ENCODE measurements at places on chromosomes 4 and X.

DNA sequence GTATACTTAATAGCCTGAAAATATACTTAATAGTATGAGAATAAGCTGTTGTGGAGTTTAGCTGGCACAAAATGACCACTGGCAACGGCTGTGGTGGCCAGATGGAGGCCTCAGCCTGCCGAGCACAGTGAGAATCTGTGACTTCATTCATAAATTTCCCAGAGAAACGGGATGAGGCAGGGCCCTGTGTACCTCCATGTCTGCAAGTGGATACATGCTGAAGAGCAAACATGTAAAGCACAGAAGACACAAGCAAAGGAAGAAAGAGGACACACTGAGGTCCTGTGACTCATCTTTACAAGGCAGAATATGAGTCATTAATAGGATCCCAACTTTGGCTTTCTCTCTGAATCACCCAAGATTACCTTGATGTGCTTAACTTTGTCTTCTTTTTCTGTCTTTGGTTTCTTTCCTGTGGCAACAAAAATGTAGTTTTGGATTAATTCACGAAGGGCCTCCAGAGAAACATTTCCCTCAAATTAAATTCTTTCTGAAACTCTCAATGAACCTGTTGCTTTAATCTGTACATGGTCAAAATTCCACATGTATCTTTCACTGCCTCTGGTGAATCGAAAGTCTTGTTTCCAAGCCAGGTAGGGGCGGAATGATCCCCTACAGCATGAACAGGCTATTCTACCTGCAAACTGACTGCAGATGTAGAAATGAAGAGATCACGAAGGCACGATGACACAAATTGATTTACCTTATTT lies 56.4 kb downstream of the IRF2 start:
- no peak overlapping the region for H3K27ac ChIP-seq
- peaks cover 5% of the 10 kb centered on the region for H3K4me1 ChIP-seq
- no peak for DNase-seq
- peaks cover 28% of the 10 kb centered on the region for H3K36me3 ChIP-seq
- no peak overlapping the region for H3K4me3 ChIP-seq

- peaks cover 2% of the 10 kb centered on the region for H3K36me3 ChIP-seq
- peaks cover 47% of the 10 kb centered on the region for H3K4me1 ChIP-seq
- no peaks in the 10 kb centered on the region for H3K27me3 ChIP-seq
Observed at GRCh38 chr4:3387943-3388361, 53.8 kb upstream of the HGFAC start.

DNA sequence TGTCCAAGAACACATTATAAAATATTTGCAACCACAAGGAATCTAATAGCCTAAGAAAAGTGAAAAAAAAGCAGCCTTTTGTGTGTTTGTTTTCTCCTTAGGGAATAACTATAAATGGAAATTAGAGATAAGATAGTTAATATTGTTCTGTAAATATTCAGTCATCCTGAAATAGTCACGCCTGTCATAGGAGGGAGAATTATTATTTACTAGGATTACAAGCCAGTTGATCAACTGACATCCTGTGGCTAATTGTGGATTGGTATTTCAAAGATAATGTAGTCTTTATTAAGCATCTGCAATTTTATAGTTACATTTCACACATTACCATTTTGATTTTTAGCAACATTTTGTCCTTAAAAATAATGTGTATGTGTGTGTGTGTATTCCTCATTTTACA lies 118.6 kb downstream of the CCSER1 start:
- no peak overlapping the region for H3K27ac ChIP-seq
- no peak for DNase-seq
- H3K4me3 ChIP-seq = no peak overlapping the region
- H3K4me1 ChIP-seq = peaks cover 46% of the 10 kb centered on the region
- peaks cover 4% of the 10 kb centered on the region for H3K36me3 ChIP-seq

DNA sequence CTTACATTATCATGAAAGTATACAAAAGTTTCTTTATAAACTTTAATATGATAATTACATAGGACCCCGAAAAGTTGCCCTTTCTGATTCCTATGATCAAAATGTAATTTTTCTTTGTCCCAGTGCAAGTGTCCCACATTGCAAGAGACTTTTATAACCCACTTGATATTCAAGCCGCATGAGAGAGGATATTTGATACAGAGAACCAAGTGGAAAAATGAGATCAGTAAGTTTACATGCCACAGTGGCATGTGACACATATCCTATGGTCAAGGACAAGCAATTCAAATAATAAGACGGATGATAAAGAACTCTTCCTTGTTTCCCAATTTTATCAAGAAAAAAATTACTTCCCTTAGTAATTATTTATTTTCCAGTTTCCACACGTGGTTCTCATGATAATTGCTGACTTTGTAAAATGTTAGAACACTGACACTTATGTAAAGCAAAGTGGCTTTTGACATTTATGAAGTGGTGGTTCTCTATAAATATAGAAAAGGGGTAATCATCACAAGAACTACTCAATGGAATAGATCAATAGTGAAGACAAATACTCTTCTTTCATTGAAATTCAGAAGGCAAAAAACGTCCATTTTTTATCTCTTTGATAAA lies 273.7 kb upstream of the NOCT start:
- H3K36me3 ChIP-seq = no peaks in the 10 kb centered on the region
- peaks cover 25% of the 10 kb centered on the region for H3K4me1 ChIP-seq
- DNase-seq = no peak

Measured in neural crest cell (in vitro differentiated cells).